Dermis blood vessel endothelial cell (primary cell): ENCODE measurements at places on chromosomes 12 and 14. TPM values are rescaled to one million over a fixed set of nuclear protein-coding genes. Genes with fewer than 3 reads are reported as not detected.

DNA sequence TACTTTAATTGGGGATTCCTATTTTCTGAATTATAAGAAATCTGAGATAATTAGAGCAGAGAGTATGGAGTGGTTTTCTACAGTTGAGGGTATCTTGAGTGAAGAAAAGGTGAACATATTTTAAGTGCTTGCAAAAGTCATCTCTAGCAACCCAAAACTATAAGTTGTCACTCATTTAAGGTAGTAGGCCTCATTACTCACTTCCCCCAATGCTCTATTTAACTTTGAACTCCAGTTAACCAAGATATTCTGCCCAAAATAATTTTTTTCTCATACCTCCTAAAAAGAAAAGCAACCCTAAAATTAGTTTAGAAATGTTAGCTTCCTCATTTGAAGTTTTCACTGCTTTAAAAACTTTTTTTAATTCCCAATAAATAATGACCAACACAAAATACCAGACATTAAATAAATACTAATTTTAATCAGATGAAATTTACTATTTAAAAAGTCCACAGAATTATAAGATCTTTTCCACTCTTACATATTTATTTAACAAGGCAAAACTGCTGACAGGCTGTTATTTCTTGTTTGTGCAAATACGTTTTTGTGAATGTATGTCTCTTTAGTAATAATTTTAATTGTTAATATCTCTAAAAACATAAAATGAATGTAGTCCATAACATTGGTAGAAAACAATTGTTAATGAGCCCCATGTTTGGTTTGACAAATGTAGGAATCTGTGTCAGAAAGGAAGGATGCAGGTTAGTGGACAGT lies 47.8 kb downstream of the VRK1 start:
- DNase-seq = no peak

DNA sequence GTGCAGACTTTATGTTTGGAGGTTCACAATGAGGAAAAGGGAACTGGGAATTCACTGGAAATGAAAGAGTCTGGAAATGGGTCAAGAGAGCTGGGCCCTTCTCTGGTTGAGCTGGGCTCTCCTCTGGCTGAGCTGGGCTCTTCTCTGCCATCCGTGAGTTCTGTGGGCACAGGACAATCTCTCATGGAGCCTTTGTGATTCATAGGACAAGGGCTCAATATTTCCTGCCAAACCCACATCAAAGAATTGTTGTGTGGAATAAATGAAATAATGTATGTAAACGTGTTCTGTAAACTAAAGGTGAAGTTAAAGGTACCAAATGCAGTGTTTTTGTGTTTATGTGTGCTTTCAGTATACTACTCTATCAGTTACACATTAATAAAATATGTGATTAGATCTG lies 95.5 kb upstream of the OVCH1 start:
- no peak for DNase-seq

DNA sequence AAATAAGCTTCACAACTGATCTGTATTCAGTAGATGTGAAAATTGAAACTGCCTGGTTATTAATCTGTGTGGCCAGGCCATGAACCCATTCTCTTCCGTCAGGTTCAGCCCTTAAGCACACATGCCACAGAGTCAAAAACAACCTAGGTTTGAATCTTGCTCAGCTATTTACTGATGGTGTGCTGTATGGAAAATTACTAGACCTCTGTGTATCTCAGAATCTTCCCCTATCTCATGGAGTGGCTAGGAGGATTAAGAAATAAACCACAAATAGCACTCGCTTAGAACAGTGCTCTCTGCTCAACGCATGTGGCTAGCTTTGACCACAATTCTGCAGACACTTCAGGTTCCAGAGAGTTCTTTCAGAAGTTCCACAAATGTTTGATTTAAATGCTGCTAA lies 240.7 kb upstream of the PLEKHG7 start:
- no peak for DNase-seq

DNA sequence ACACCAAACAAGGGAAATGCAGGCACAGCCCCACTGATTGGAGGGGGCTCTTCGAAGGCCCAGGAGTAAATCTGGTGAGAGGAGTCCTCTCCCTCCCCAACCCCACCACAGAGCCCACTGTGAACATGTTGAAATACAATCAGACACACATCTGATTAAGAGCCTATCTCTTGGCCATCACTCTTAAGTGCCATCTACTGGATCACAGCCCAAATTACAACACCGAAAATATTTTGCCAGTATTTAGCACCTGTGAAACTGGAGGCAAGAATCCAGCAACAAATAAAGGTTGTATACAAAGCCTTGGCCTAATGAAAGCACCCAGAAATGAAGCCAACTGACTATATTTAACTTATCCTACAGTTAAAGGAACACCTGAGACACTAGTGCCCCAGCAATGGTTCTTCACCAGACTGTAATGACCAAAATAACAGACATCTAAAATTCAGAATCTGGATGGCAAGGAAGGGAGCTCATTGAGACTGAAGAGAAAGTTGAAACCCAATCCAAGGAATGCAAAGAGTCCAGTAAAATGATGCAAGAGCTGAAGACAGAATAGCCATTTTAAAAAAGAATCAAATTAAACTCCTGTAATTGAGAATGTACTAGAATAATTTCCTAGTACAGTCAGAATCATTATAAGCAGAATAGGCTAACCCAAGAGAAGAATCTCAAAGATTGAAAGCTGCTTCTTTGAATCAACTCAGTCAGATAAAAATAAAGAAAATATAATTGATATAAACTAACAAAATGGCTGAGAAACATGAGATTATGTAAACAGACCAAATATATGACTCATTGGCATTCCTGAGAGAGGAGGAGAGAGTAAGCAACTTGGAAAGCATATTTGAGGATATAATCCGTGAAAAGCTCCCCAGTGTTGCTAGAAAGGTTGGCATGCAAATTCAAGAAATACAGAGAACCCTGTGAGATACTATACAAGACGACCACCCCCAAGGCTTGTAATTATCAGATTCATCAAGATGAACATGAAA lies 1117.0 kb downstream of the FLRT2 start:
- DNase-seq = no peak

GRCh38 chr12:122067966-122068365 lies 10.6 kb upstream of the MLXIP start:
- peak; percentile 71 for DNase-seq

DNA sequence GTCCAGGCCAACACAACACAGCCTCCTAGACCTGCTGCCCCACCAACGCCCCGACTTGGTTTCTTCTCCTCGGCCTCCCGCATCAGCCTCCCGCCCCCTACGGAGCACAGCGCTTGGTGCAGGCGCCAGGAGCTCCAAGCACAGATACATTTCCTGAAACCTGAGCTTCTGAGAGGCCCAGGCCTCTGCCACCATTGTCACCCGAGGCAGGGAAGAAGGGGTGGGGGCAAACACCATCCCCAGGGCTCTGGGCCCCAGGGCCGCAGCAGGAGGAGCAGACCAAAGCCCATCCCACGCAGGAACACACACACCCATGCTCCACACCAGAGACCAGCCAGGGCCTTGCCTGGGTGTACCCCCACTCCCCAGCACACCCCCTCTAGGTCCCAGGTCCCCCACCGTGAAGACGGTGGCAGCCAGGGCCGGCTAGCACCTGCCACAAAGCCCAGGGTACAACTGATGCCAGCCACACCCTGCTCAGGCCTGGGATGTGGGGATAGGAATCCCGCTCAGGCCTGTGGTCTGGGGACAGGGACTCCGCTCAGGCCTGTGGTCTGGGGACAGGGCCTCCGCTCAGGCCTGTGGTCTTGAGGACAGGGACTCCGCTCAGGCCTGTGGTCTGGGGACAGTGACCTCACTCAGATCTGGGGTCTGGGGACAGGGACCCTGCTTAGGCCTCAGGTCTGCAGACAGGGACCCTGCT lies 5.4 kb downstream of the JAG2 start:
- no peak for DNase-seq

DNA sequence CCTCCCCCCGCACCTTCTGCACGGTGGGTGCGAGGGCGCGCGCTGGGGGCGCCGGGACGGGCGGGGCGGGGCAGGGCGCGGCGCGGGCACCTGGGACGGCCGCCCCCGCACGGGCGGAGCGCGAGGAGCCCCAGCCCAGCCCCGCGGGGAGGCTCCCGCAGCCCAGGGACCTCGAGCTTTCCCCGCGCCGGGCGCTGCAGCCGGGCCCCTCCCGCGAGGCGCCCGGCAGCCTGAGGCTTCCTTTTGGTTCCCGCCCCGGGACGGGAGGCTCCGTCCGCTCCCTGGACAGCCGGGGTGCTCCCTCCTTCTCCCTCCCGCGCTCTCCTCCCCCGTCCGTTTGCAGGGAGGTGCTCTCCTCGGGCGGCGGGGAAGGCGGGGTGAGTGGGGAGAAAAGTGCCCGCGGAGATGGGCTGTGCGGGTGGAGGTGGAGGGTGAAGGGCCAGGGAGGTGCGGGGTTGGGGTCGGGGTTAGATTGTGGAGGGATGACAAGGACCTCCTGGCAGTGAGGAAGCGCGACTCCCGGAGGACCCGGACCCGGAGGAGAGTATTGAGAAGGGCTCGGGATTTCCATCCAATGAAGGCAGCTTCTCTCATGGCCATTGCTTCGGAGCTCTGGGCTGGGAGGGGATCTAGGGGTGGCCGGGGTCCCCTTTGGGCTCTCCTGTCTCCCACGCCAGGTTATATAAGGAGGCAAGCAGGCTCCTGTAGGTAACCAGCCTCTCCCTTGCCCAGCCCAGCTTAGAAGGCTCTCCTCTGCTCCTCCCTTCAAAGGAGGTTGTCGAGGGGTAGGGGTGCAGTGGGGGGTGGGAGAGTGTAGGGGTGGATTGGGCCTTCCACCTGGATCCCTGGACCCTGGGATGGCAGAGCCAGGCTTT lies 645 bp downstream of the JDP2 start:
- no peak for DNase-seq

DNA sequence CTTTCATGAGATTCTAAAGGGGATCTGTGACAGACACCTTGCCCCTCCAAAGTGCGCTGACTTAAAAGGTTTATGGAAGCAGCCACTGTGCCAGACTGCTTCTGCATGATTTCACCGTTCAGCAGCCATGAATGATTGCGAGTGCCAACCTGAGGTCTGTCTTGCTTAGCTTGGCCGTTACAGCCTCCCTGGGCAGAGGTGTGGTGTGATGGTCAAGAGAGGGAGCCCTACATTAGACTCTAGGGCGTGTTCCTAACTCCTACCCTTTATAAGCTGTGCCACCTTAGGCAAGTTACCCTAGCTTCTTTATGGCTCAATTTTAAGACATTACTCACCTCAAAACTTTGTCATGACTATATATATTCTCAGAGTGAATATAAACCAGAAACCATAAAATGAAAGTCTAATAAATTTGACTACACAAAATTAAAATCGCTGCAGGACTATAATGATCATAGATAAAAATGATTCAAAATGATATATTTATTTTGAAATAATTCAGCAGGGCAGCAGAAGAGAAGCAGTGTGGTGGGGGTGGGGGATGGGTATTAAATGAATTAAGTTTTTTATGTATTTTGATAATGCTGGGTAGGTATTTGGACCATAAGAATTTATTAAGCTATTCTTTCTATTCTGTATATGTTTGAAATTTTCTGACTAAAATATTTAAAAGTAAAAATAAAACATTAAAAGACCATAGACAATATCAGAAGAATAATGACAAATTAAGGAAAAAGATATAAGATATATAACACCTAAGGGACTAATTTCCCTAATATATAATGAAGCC lies 47.7 kb upstream of the MBIP start:
- no peak for DNase-seq

- DNase-seq = peak; percentile 36
Measured at GRCh38 chr14:100677554-100678468, 48.9 kb upstream of the DLK1 start.

DNA sequence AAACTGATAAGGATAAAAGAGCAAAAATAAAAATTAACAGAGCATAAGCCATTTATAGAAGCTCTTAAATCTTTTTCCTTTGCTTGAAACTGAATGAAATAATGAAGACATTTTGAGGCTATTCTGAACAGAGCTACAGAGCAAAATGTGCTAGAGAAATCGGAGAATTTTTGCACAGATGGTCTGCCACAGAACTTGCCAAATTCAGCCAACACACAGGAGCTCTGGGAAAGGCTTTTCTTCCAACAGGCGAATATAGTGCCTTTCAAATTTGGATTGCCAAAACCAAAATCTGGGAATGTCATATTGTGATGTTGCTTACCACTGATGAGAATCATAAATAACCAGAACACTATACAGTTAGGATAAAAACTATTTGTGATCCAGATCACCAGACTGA lies 406.3 kb downstream of the RPL10L start:
- DNase-seq = no peak

- DNase-seq = peak; percentile 37
Measured at GRCh38 chr14:103444837-103445524, 59.8 kb downstream of the MARK3 start.

- DNase-seq = peak; percentile 71
Measured at GRCh38 chr12:121580959-121581685, at the start of gene KDM2B. Gene KDM2B, minus strand, starts transcription at chr12:121581023. Its CDS starts 112 bp downstream, at chr12:121580911.

DNA sequence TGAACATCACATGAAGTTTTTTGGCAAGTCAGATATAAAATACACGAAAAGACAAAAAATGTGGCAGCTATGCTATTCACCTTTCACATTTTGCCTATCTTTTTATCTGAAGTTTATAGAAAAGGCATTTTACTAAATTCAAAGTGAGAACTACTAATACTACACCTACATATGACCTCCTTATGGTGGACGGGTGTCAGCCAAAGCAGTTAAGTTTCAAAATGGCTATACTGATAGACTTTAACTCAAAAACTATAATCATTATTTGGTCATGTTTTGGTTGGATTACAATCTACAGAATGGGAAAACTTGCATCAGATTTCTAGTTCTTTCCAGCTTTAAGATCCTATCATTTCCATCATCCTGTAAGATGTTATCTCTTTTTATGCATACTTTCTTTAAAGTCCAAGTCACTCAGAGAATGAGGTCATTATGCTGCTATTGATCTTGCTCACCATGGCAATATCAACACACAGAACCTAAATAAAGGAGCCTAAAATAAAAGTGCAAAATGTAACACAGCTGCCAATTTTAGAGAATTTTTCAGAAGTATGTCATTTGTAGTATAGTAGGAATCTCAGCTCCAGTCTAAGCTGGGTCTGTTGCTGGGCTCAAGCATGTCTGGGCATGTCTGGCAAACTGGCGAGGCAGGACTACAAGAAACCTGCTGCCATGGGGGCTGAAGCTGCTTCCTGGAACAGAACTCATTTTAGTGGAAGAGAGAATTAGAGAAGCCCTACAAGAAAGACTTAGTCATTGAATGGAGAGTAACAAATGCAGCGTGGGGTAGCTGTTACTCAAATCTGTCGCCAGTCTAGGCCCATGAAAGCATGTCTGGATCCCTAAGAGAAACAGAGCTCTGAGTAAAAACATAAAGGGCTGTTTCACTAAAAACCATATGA lies 7.6 kb upstream of the AEBP2 start:
- DNase-seq = peak; percentile 66

The PIWIL1 gene
- not detected in 2 replicates for total RNA-seq

The DPF3 gene
- 1.4 and 2.9 TPM in 2 replicates for total RNA-seq

The ZNF891 gene
- total RNA-seq = 0.93 and 1.0 TPM in 2 replicates

The HOXC4 gene
- total RNA-seq = not detected in 2 replicates

The PKP2 gene
- total RNA-seq = 1.2 and 4.9 TPM in 2 replicates

The FAM90A1 gene
- total RNA-seq = 0.05 TPM in 1 of 2 replicates, not detected in the other

The DNAH10 gene
- total RNA-seq = under 0.01 TPM in 1 of 2 replicates, not detected in the other

The CRACR2A gene
- 8.8 and 22.1 TPM in 2 replicates for total RNA-seq

The GPR65 gene
- total RNA-seq = 0.05 TPM in 1 of 2 replicates, not detected in the other
